ENCODE measurements at places on chromosomes 5 and 9.

- peak; percentile 4 for DNase-seq
These were observed 3.9 kb upstream of the LPCAT1 start for GRCh38 chr5:1527533-1528205.

GRCh38 chr9:135463140-135463539 is 16.4 kb upstream of the PPP1R26 start:
- no peak for DNase-seq

GRCh38 chr9:83270116-83270515 is 207.2 kb upstream of the RASEF start:
- DNase-seq, result peak; percentile 69

- DNase-seq, result peak; percentile 51
These were observed 28.7 kb downstream of the DMRT3 start for GRCh38 chr9:1005043-1005667.

GRCh38 chr9:129586685-129587084 is 34.2 kb downstream of the C9orf50 start:
- DNase-seq, result no peak

DNA sequence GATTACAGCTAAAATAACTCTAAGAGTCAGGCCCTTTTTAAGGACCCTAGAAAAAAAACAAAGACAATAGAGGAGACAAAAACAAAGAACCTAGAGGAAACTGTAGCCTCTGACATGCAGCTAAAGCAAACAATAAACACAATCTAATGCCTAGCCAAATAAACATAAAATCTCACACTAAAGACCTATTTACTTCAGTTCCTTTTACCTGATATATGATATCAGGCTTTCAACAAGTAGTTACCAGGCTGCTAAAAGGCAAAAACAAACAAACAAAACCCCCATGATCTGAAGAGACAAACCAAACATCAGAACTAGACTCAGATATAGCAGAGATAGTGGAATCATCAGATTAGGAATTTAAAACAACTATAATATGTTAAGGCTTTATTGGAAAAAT is 226.5 kb upstream of the POU5F2 start:
- DNase-seq, result no peak

DNA sequence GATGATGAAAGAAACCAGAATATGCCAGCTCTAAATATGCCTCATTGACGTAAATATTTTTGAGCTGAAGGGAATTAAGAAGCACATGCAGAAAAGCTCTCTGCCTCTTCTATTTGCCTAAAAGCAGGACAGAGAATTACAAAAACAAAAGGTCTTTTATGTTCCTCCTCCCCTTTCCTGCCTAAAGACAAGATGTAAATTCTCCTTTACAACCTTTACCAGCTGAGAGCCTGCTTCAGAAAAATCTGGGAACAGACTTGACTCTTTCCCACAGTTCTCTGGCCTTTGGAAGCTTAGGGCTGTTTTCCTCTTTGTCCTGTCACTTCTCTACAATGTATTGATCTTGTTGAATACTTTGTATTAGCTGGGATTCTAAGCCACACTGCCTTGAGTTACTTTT is 199.7 kb downstream of the TMC1 start:
- DNase-seq, result no peak

DNA sequence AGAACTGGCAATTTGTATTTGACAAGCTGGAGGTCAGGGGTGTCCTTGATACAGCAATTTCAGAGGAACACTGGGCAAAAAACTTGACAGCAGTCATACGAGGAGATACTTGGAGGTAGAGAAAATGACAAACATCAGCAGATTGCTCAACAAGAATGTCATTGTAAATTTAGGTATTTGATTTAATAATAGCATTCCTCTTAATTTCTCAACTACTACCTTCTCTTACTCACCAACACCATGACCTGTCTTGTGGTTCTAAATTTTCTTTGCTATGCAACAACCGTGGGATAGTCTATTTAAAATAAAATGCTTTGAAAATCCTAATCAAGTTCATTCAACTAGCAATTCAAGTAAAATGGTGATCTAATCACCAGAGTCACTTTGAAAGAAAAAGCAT is 128.4 kb downstream of the DNAH5 start:
- no peak for DNase-seq

DNA sequence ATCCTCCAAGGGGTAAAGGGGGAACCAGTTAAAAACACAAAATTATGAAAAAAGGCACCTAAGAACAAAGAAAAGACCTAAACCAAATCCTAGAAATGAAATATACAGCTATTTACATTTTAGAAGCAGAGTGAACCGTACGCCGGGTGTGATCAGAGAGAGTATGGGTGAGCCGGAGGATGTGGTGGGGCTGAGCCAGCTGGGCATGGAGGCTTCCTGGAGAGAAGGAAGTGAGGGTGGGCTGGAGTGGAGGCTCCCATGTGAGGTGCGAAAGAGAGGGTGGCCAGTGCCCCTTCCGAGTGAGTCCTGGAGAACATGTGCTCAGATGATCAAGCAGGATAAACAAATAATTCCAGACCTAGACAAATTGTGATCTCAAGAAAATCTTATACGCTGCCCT is 111.6 kb downstream of the CACNA1B start:
- DNase-seq, result peak; percentile 4

- DNase-seq, result no peak
These were observed 17.3 kb downstream of the RECK start for GRCh38 chr9:36053971-36054370.

- DNase-seq, result no peak
These were observed 34.9 kb upstream of the SYK start for GRCh38 chr9:90766731-90767130.

GRCh38 chr5:78763659-78764189 is 115.2 kb upstream of the LHFPL2 start:
- no peak for DNase-seq

GRCh38 chr9:86614871-86615849 is 260.9 kb upstream of the TUT7 start:
- peak; percentile 41 for DNase-seq

- no peak for DNase-seq
These were observed 37.2 kb downstream of the TRIM36 start for GRCh38 chr5:115132465-115132864.

DNA sequence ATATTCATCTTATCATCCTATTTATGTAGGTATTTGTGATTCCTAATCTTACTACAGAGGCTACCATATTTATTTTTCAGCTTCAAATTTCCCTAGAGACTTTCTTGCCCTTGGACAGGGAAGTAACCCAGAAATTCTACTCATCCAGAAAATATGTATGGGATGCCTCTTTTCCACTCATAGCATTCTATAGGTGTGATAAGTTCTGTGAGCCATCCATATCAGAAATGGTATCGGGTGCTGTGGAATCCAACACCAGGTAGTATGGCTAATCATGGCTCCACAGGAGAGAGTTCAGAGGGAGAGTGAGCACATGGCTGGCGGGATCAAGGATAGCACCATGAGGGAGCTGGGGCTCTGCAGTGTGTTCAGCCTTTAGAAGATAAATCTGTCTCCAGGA is 349.3 kb upstream of the ACTBL2 start:
- DNase-seq, result no peak

DNA sequence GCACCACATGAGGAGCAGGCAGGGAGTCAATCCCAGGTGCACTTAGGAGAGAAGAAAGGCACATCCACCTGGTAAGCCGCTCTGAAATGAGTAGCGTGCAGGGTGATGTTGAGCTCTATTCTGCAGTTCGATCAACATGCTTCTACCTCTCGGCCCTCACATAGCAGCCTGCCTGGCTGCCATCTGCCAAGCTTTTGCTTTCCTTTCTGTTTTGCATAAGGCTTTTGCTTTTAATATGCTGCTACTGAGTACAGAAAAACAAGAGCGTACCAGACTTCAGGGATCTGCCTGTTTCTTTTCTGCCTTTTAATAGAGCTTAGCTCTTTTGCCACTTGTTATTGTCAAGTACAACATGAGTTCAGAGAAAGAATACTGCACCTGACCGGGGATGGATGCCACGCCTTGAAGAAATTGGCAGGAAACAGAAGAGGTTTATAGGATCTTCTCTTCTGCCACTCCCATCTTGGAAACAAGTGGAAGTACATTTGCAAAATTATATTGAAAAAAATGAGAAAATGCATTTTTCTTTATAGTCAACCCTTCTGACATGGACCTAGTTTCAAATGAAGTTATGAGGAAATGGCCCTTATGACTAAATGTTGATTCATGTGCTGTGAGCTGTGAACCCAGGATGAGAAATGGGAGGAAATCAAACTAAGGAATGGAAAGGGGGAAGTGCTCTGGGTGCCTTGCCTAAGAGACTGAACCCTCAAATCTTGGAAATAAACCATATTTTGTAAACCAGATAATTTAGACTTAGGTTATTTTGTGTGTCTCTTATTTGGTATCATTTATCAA is 4.0 kb upstream of the FCHO2 start:
- no peak for DNase-seq

GRCh38 chr9:128818839-128819715 is 777 bp downstream of the ENDOG start:
- peak; percentile 32 for DNase-seq

GRCh38 chr5:14281746-14282181 is 138.6 kb downstream of the TRIO start:
- no peak for DNase-seq

GRCh38 chr9:129724456-129725190 is 28.2 kb downstream of the PTGES start:
- DNase-seq, result no peak

GRCh38 chr5:63154476-63155309 is 576.1 kb downstream of the LRRC70 start:
- no peak for DNase-seq

DNA sequence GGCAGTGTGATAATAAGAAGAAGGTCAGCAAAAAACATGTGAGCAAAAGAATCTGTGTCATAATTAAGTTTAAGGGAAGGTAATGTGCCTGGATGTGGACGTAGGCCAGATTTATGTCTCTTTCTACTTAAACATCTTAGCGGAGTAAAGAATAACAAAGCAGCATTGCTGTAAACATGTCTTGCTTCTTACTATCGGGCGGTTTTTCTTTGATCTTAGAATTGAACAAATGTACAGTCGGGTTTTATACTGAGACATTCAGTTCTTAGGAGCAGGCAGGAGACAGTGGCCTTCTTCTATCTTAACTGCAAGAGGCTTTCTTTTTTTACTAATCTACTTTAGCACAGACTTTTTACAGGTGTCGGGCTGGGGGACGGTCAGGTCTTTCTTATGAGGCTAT is 40.4 kb upstream of the FLT4 start:
- no peak for DNase-seq

- no peak for DNase-seq
These were observed 39.7 kb upstream of the SHC3 start for GRCh38 chr9:89218040-89218928.

- no peak for DNase-seq
These were observed 13.9 kb upstream of the PRLR start for GRCh38 chr5:35244171-35244570.

DNA sequence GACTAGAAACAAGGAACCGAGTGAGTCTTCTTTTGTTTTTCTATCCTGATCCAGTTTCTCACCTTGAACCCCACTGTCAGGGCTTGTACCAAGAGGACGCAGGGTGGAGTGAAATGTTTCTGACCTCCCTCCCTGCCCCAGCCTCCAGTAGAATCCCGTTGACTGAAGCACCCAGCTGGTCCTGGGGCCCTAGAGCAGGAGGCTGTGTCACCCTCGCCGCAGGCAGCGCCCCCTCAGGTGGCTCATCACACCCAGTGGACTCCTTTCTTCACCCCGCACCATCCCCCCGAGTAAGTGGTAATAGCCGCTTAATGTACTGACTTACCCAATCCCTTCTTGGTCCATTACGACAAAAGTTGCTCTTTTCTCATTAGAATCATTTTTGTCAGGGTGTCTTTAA is 53.8 kb downstream of the MVB12B start:
- DNase-seq, result no peak

GRCh38 chr5:73454379-73455036 is 5.9 kb upstream of the FOXD1 start:
- DNase-seq, result peak; percentile 46

DNA sequence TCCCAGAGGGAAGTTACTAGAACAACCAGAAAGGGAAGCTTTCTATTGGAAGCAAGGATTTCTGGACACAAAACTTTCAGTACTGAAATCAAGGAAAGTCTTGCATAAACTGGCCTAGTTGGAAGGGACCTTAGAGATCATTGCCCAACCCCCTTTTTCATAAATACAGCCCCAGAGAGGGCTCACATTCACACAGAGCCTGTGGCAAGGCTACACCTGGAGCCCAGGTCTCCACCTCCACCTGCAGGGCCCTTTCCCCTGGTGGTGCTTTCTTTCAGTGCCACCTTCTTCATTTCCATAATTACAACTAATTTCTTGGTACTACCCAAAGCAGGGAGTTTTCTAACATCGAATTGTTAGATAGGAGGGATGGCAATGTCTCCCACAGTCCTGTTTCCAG is 85.7 kb downstream of the ADRB2 start:
- DNase-seq, result no peak

DNA sequence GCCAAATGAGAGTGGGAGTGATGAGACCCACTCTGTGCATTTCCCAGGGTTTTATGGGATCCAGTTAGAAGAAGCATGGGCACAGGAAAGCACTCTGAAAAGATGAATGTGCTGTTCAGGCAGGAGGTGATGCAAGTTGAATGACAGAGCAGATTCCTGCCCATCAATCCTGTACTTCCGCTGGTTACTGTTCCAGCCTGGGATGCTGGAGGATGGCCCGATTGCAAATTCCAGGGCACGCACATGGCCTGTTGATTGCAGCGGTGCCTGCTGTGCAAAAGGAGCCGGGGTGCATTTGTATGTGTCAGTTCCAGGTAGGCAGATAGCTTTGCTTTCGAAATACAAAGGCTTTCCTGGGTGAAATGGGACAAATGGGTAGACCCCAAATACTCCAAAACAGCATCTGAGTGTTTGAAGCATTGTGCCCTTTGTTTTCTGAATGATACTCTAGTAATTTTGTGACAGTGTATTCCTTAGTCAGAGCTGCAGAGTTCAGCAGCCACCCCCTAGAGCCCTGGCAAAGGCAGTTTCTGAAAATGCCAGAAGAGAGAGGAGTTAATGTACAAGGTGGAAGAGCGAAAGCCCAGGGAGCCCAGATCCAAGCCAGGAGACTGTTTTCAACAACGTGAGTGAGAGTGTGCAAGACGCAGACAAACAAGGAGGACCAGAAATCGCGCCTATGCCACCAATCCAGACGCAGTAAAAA is 454.2 kb upstream of the CLINT1 start:
- DNase-seq, result no peak

DNA sequence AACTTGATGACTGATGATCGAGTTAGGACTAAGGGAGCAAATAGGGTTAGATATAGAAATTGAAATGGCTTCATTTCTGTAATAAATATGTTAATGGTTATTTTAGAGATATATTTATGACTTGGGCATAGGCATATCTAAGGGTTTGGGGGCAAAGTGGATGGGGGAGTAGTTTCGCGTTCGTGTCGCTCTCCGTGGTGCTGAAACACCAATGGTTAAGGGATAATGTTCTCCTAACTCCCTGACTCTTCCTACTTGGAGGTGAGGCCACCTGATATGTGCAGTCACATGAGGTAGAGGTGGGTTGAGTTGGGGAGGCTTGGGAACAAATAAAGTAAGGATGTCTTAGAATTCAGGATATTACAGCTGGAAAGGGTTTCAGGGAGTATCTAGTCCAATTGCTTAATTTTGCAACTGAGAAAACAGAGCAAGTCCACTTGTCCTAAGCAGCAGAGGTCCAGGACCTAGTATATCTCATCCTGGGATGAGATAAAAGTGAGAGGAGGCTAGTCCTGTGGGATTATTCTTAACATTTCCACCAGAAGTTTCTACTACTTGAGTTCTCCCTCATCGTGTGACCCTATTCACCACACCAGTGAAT is 44.0 kb upstream of the MAP1B start:
- DNase-seq, result peak; percentile 22

GRCh38 chr9:98010445-98010844 is 27.3 kb downstream of the ANP32B start:
- DNase-seq, result no peak

Measured in testis (tissue), 5 donors.